ENCODE measurements at places on chromosomes 1 and 21.

DNA sequence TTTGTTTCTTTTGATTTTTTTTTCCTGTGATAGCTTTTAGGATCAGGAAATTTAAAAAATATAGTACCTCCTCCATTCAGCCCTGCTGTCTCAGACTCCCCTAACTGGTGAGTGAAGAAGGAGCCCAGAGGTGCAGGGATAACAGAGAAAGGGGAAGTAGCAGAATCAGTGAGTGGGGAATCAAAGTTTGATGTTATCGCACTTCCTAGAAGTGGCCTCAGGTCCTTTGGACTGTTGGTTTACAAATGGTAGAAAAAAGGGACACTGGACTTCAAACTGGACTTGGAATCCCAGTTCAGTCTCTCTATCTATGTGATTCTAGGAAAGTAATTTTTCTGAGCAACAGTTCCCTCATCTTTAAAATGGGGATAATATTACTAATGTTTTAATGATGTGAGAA lies 99.5 kb downstream of the FGGY start:
- no peak for DNase-seq

DNA sequence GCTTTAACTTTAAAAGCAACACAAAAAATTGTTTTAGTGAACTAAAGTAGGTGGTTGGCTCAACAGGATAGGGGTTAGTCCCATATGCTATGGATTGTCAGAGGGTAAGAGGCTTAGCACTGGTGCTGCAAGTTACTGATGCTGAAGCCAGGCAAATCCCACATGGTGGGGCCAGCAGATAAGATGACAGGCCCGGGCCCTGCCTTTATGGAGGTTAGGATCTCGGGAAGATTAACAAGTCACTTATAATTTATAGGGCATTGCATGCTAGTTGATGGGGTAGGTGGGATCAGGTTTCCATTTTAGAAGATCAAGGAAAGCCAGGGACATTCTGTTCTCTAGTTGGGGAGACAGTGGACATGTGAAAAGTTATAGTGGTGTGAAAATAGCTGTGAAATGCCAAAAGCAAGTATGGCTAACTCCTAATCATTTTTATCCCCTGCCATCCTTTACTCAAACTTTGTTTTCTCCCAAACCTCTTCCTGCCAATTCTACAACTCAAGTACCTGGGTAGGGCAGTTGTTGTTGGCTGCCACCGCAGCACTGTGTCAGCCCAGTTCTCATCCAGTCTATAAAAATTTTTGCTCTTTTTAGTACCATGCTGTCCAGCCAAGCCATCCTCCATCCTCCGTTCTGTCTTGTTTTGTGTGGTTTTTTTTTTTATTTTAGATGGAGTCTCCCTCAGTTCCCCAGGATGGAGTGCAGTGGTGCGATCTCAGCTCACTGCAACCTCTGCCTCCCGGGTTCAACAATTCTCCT lies 10.3 kb downstream of the CHAF1B start:
- DNase-seq, result no peak

DNA sequence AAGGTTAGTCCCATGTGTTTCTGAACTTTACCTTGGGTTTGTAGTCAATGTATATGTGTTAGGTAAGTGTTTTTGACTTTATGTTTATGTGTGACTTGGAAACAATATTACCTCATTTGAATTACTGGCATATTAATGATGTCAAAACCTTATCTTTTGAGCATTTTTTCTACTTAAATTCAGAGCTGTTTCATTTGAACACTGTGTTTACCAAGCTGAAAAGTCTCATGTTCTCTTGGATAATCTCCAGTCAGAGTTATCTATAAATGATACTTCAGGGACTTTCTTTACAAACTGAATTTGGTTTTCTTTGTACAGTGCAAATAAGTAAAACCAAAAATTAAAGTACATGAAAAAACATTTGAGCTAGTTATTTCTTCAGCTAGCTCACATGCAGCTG lies 30.0 kb downstream of the ADAMTS1 start:
- DNase-seq, result no peak

DNA sequence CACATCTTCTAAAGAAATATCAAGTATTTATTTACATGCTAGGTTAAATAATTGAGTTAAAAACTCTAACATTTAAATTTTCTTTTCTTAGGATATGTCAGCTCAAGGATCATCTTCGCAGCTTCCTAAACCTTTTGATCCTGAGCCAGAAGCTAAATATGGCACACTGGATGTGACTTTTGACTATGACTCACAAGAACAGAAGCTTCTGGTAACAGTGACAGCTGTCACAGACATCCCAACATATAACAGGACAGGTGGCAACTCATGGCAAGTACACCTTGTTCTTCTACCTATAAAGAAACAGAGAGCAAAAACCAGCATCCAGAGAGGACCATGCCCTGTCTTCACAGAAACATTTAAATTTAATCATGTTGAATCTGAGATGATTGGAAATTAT lies 132.7 kb upstream of the SERTAD4 start:
- DNase-seq, result no peak
